HL-60 (cell line): ENCODE measurements at places on chromosomes 12 and 14.

GRCh38 chr12:68686262-68686594 is 550 bp upstream of the NUP107 start:
- no peak for DNase-seq

DNA sequence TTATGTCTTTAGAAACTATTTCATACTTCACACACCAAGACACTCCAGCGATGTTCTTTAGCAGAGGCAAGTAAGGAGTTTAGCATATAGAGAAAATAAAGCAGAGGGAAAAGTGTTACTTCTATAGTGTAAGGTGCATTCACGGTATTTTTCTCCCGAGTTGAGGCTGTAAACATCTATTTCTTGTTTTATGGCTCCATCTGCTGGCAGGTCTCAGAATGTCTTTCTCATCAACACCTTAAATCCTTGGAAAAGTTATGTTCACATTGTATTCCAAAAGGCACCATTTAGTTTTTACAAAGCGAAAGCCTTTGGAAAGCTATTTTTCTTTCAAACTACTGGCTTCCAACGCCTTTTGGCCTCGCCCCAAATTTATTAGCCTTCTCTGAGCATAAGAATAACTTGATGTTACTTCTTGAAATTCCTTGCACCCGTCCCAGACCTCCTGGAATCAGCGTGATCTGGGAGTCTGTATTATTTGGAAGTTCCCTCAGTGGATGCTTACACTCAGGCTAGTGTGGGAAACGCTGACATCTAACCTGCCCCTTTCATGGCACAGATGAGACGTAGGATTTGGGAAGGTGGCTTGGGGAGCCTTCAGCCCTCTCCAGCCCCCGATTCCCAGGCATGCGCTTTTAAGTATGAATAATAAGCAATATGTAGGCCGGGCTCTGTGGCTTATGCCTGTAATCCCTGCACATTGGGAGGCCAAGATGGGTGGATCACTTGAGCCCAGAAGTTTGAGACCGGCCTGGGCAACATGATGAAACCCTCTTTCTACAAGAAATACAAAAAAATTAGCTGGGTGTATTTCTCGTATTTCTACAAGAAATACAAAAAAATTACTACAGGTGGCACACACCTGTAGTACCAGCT is 1.9 kb upstream of the PIWIL1 start:
- DNase-seq: peak; percentile 24

GRCh38 chr12:109112720-109113465 is 3.5 kb upstream of the ACACB start:
- DNase-seq: peak; percentile 24

DNA sequence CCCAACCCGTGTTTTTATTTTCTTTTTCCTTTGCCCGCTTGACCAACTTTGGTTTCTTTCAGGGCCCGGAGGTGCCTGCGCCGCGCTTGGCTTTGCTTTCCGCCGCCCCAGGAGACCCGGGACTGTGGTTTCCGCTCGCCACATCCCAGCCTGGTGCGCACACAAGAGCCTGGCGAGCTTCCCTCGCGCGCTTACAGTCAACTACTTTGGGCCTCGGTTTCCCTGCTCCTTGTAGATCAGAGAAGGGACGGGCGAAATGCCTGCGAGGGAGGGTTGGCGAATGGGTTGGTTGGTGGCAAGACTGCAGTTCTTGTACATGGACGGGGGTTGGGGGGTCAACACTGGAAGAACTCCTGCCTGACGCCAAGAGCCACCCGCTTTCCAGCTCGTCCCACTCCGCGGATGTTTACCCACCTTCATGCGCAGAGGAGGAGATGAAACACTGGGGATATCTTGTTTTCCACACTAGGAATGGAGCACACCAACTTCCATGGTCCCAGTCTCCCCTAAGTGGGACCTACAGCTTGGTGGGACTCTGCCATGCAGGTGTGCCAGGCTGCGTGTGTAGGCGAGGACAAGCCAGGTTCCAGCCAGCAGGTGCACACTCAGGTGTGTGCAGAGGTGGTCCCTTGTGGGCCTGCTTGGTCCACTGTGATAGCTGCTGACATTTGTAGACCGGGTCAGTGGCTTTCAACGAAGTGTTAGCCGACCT is 16.6 kb upstream of the TBX3 start:
- no peak for DNase-seq

DNA sequence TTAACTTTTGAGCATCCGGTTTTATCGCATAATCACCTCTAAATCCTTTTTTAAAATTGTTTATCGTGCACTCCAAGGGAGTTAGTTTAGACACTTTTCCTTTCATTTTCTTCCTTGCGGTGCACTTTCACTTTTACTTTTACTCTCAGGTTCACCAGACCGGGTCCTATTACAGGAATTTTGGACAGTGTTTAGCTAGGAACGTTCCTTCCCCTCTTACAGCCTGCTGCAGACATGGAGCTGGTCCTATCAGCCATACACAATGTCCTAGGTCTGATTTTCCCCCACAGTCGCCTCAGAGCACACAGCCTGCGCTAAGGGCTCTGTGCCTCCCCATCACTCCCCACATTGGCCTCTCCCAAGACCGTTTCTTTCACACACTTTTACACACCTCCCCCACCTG is 103.9 kb downstream of the ALG10 start:
- DNase-seq: no peak

GRCh38 chr12:117986705-117987469 is 18.1 kb upstream of the KSR2 start:
- DNase-seq: no peak

GRCh38 chr12:101127521-101128219 is 82.4 kb downstream of the SLC5A8 start:
- no peak for DNase-seq
